ENCODE measurements at places on chromosomes 12 and 14.

DNA sequence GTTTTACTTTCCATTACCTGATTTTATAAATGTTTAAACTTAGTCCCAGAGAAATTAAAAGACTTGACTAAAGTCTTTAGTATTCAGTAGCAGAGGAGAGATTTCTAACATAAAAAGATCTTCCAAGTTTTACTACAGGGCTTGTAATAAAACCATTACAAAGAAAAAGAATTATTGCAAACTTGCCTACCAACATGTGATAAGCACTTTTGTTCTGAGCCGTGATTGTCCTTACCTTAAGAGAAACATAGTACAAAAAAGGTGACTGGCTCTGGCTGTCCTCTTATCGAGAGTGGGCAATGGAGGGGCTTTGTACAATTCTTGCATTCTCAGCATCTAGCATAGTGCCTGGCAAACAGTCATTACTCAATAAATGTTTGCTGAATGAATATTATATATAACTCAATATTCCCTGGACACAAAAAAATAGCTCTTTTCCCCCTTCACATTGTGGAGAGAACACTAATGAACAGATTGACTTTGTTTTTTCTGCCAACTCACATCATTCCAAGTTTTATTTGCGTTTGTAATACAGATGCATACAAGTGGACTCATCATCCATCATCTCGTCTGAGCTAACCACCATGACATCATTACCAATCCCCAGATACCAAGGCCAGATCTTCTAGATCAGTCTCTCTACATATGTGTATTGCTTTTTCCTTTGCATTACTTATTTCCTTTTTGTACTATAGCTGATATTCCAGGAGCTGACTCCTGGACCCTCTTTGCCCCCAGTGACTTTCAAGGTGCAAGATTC is 192.8 kb upstream of the EEA1 start:
- DNase-seq = no peak

GRCh38 chr12:109230193-109230592 is 78.9 kb downstream of the FOXN4 start:
- no peak for DNase-seq

DNA sequence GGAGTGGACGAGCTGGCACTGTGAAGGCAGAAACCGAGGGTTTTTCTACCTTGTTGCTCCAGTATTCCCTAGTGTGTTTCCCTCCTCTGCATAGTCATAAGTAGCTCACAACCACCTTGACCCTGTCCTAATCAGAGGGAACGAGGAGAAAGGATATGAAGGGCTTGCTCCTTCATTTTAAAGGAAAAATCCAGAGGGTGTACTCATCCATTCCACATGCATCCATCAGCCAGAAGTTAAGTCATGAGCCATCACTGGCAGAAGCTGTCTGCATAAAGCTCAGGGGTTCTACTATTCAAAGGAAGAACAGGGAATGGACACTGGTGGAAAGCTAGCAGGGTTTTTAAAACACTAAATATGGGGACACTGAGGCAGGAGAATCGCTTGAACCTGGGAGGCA is 84.3 kb upstream of the FOXN3 start:
- no peak for DNase-seq

DNA sequence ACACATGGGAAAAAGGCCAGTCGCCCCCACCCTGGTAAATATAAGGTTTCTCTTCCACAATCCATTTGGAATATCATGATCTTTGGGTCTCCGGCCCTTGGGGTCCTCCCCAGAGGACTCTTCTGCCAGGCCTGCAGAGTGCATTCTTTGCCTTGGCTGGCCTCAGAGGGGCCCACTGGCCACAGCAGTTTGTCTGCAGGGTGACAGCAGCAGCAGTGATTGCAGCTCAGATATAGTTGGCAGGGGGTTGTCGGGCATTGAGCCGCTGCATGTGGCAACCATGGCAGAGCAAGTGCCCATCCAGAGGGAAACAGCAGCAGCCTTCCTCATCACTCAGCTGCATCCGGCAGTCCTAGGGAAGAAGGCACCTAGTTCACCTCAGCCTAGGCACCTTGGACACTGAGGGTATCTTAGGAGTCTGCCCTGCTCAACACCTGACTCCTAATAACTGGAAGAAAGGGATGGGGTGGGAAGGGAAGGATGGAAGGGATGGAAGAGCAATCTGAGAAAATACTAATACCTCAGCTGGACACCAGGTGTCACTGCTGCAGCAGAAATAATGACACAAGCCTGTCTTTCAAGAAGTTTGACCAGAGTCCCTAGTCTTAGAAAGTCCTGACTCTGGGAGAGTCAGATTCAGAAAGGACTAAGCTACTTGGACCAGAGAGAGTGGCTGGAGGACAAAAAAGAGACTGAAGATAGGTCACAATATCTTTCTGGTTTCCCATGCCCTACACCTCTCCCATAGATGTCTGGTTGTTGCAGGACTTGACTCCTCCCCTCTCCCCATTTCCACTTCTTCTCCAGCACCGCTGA is 8.9 kb downstream of the AJUBA start:
- peak; percentile 69 for DNase-seq

GRCh38 chr12:21144309-21144708 is 13.3 kb downstream of the SLCO1B1 start:
- no peak for DNase-seq

- no peak for DNase-seq
Observed at GRCh38 chr14:41378526-41378925, 228.2 kb upstream of the LRFN5 start.

DNA sequence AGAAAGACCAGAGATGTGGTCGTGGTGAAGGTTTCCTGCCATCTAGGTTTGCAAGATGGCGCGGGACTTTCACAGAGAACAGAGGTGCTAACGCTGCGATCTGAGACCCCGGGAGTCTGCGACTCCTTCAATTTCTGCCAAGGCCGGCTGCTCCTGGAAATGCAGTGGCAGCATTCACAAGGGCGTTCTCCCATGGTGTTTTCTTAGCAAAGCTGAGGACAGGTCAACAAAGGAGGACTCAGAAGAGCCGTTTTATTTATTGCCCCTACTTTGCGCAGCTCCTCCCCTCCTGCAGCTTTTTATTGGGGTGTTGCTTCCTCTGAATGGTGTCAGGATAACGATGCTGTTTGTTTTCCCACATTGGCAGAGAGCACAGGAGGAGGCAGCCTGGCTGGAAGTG is 86.3 kb downstream of the TMEM132C start:
- no peak for DNase-seq

- peak; percentile 9 for DNase-seq
Observed at GRCh38 chr12:92403210-92404175, 257.8 kb upstream of the BTG1 start.

- no peak for DNase-seq
Observed at GRCh38 chr14:29668201-29668600, 259.4 kb downstream of the PRKD1 start.

DNA sequence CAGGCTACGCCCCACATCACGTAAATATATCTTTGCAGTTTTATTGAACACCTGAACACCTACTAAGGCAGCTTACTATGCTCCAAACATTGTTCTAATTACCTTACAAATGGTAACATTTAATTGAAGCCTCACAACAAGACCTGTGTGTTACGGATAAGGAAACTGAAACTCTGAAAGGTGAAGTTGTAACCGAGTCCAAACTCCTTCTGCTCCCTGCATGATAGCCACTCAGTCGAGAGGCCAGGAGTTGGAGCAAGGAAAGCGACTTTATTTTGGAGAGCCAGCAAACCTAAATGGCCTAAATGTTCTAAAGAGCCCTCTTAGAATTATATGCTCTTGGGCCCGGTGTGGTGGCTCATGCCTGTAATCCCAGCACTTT is 12.6 kb upstream of the TRPV4 start:
- DNase-seq = no peak

- DNase-seq = no peak
Observed at GRCh38 chr12:41277946-41278267, 89.8 kb downstream of the PDZRN4 start.

DNA sequence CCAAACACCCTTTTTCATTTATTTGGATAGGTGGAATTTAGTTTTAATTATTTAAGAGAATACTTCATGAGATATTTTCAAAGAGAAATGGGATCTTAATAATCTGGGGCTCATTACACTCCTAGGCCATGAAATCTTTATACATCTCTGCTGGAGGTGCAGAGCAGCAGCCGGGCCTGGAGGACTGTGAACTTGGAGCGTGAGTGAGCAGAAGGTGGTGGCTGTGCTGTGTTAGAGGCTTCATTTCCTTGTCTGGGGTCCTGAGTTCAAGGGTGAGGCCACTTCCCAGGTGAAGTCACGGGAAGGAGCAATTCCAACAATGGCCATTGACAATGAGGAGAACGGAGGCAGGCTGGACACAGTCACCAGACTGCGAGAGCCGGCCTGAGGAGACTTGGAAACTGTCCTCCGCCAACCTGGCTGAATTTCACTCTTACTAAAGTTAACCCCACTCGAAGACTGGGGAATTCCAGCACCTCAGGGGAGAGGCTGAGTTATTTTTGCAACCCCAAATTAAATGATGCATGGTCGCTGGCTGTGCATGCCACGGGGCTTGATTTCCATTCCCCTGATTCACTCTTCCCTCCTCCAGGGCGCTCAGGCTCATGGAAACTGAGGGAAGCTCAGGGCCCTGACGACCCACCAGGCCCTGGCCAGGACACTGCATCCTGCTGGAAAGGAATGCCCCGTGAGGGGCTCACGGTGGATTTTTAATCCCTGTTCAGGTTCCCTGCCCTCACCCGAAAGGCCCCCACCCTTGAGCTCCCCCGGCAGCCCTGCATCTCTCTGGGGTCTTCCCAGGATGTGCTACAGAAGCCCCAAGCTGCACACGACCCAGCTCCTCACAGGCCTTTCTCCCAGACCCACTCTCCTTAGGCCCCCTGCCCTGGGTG is 22.6 kb upstream of the TRAF3 start:
- DNase-seq = no peak

- no peak for DNase-seq
Observed at GRCh38 chr12:123075646-123076171, 75.2 kb downstream of the PITPNM2 start.

GRCh38 chr12:116804051-116804450 is 65.9 kb downstream of the RNFT2 start:
- no peak for DNase-seq

DNA sequence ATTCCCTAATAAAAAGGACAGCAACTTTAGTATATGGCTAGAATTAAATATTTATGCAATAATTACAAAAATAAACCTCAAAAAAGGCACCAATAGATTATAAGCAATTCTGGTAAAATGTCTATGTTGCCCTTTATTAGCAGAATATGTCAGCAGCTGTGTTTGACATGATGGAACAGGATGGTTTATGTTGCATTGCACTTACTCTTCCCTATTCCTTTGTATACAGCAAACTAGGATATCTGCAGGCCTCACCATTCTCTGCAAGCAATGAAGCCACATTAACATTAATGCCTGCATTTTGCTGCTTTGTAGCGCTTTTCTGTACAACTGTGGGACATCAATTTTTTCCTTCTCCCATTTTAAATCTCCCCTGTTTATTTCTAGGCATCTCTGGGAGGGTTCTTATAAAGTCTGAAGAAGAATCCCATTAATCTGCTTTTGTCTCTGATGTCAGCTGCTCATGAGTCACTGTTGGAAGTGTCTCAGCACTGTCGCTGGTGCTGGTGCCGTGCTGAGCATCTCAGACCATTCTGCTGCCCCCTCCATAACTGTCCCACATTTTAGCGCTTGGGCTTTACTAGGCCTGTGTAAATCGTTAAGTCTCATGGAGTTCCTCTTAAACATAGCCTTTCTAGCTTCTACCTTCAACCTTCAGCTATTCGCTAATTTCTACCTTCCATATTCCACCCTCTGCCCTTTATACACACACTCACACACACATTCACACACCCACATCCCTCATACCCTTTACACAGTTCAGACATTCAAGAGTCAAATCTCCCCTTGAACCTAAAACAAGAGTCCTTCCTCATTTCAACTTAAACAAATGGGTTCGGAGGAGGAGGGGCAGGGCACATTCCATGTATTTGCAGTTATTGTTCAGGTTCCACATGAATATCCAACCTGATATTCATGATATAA is 64.4 kb upstream of the TRHDE start:
- DNase-seq = no peak

All from hematopoietic multipotent progenitor cell treated with erythropoietin and hydrocortisone succinate and interleukin-3 and kit ligand, for 17 days (in vitro differentiated cells).